Stimulated activated CD4-positive, alpha-beta T cell treated with anti-CD3 and anti-CD28 coated beads, TNF-alpha, amount 100 ng/mL, for 48 hours (primary cell): ENCODE measurements at places on chromosomes 5 and 9.

- no peak for DNase-seq
Observed at GRCh38 chr5:1324301-1324700, 20.6 kb downstream of the CLPTM1L start.

DNA sequence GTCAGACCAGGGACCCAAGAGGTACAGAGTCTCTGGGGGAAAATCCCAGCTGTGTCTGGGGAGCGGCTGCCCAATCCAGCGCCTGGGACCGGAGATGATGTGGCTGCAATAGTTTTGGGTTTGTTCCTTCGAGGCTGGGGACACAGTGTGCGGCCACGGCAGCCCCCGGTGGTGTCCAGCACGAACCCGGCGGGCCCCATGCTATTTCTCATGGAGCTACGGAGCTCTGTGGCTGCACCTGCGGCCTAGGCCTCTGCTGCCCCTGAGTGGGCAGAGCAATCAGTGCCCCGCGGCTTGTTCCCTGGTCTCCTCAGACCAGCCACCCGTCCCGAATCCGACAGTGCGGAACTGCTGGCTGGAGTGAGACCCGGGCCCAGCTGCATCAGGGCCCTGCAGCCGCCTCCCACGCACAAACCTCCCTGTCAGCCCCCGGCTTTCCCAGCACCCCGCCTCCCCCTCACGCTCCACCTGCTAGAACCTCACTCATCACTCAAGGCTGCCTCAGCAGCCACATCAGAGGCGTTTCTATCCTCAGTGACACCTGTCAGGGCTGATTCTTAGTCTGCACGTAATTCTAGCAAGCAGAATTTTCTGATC is 29.0 kb downstream of the SARDH start:
- DNase-seq = no peak

DNA sequence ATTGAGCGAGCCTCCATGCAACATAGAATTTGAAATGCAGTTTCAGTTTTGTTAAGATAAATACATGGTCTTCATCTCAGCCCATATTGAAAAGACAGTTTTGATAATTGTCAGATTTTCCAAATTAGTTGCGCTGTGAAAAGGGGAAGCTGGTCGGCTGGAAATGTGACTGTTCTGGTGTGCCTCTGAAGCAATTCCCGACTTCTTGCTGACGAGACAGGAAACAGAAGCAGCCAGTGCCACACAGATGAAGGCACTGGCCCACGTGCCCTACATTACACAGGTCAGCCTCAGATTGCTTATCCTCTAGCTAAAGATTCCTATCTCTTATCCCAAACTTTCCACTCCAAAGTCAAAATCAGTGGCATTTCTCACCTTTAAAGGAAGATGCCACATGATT is 214.1 kb upstream of the TLE4 start:
- DNase-seq = no peak

DNA sequence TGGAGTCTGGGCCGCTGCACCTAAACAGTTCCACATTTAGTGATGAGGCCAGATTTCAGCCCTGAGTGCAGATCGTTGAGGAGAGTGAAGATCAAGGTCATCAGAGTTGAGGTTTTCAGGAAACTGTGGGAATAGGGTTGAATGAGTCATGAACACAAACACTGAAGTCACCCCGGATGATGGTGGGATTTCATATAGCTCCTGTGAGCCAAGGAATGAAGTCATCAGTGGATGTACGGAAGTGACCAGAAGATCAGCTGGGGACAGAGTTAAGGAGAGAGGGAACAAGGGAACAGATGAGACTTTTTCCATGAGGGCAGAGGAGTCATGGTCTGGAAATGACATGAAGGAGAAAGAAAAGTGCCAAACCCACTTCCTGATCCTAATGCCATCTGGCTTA is 36.5 kb downstream of the PALM2AKAP2 start:
- DNase-seq = no peak

- DNase-seq = peak; percentile 11
Observed at GRCh38 chr5:127031147-127031862, 947 bp upstream of the MARCHF3 start.

GRCh38 chr5:8981496-8981895 is 564.4 kb downstream of the SEMA5A start:
- DNase-seq = no peak

- DNase-seq = no peak
Observed at GRCh38 chr9:37381094-37381741, 41.3 kb upstream of the GRHPR start.

GRCh38 chr9:96523374-96523773 is 73.4 kb downstream of the HABP4 start:
- DNase-seq = no peak
